Left renal cortex interstitium (tissue), 4 donors: ENCODE measurements at places on chromosomes 1 and 21.

GRCh38 chr1:173413271-173413707 lies 63.8 kb upstream of the PRDX6 start:
- DNase-seq: no peak

- no peak for DNase-seq
These were observed 495 bp downstream of the SYNC start for GRCh38 chr1:32701951-32702598.

- no peak for DNase-seq
These were observed 7.9 kb downstream of the FBXO2 start for GRCh38 chr1:11646317-11646716.

- no peak for DNase-seq
These were observed 50.9 kb upstream of the CNIH3 start for GRCh38 chr1:224565186-224565585.

DNA sequence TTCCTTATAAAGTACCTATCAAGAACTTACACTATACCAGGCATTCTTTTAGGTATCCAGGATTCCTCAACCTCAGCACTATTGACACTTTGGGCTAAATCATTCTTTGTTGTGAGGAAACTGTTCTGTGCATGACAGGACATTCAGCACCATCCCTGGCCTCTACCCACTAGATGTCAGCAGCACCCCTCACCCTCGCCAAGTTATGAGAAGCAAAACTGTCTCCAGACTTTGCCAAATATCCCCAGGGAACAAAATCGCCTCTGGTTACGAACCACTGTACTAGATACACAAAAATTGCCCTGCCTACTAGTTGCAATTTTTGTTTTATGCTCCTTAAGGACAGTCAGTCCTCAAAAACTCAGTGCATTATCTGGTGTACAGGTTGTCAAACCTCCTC lies 35.7 kb downstream of the PALMD start:
- no peak for DNase-seq

DNA sequence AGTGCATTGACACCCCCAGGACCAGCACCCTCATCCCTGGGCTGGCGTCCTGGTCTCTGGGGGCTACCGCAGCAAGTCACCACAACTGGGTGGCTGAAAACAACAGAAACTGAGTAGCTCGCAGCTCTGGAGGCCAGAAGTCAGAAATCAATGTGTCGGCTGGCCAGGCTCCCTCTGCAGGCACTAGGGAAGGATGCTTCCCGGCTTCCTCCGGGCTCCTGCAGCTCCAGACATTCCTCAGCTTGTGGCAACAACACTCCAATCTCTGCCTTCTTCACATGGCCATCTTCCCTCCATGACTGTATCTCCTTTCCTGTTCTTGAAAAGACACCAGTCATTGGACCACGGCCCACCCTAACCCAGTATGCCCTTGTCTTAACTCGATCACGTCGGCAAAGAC lies 224.2 kb downstream of the NPHP4 start:
- no peak for DNase-seq

DNA sequence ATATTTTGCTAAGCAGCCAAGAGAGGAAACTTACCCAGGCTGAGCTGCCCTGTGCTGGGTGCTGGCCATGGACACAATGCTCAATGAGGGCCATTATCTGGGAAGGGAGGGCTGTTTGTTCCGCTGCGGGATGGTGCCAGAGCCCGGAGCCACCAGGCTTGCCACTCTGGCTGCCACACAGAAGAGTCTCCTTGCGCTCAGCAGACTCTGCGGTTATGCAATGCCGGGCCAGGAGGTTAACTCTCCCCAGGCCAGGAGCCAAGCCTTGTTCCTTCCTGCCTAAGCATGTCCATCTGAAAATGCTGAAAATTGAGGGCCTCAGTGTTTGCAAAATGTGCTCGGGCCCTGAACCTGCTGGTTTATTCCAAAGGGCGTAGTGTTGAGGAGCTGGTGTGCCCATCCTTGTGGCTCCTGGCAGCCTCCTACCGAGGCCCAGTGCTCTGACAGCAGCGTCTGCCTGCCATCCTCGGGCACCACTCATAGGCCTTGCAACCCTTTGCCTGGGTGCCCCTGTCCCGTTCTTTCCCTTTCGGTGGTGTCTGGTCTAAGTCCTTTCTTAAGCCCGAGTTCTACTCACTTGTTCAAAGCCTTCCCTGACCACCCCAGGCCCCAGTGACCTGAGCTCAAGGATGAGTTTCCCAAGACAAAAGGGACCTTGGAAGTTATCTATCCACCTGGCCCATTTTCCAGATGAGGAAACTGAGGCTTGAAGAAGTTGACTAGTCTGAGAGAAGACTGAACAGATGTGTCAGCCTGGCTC lies 133.8 kb upstream of the EDN2 start:
- DNase-seq: no peak
